T-helper 9 cell (primary cell): ENCODE measurements at places on chromosomes 11 and 22.
A peak's percentile ranks its signal among the peaks of the same experiment; 100 is the strongest.

GRCh38 chr11:69891421-69892236 lies 72.4 kb upstream of the FGF3 start:
- DNase-seq, result no peak

DNA sequence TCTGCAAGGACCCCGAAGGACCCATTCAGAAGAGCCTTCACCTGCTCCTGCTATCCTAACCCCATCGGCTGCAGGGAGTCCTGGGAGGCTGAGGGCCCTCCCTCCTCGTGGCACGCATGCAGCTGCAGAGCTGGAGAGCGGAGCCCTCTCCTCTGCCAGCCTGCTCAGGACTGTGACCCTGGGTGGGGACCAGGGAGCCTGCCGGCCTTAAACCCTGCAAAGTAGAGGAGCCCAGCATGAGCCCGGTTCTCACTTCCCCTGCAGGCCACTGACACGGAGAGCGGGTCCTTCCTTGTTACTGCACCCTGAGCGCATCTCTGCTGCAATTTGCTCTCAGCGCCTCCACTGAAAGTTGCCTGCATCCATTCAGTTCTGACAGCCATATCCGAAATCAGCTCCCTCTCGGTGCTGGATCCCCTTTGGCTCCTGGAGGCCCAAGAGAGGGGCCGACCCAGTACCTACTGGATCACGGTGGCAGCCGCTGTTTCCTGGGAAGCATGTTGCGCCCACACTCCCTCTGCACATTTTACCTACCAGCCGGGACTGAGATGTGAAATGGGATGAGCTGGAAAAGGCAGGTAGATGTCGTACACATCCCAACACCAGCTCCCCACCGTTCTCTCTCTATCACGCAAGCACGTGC lies 312.1 kb downstream of the NTM start:
- no peak for DNase-seq

- DNase-seq, result no peak
Measured at GRCh38 chr22:26550498-26551033, 38.3 kb upstream of the TFIP11 start.

DNA sequence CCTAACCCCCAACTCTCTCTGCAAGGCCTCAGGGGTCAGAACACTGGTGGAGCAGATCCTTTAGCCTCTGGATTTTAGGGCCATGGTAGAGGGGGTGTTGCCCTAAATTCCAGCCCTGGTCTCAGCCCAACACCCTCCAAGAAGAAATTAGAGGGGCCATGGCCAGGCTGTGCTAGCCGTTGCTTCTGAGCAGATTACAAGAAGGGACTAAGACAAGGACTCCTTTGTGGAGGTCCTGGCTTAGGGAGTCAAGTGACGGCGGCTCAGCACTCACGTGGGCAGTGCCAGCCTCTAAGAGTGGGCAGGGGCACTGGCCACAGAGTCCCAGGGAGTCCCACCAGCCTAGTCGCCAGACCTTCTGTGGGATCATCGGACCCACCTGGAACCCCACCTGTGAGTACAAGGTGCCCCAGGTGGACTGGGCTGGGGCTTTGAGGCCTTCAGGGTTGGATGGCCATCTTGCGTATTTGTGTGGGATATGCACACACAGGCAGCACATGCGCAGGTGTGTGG lies at the start of gene BEST1:
TSS of gene BEST1 (plus strand) at position 317 of the 513 bp plus-strand sequence. CDS start 1,456 bp downstream, outside the sequence.
- no peak for DNase-seq

DNA sequence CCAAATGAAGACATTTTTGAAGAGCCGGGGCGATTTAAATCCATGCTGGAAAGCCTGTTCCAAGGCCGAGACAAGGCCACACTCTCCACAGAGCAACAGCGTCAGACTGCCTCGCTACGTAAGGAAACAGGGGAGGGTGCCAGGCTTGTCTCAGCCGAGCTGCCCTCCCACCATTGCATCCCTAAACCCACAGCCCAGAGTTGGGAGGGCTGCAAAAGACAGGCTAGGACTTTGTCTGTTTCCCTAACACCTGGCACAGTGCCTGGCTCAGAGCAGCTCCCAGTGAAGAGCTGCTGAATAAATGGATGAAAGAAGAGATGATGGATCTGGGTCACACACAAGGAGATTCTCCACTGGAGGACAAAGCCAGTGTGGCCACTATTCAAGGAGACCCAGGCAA lies 51.3 kb upstream of the SCUBE2 start:
- DNase-seq, result no peak

- peak; percentile 67 for DNase-seq
Measured at GRCh38 chr11:66363805-66364535, 7.6 kb downstream of the SLC29A2 start.

- DNase-seq, result peak; percentile 28
Measured at GRCh38 chr11:94511932-94512781, at the start of gene C11orf97. C11orf97 (plus strand) TSS chr11:94512461; CDS start chr11:94512529, 68 bp downstream.

- DNase-seq, result no peak
Measured at GRCh38 chr22:36213586-36213985, 12.0 kb upstream of the APOL4 start.

DNA sequence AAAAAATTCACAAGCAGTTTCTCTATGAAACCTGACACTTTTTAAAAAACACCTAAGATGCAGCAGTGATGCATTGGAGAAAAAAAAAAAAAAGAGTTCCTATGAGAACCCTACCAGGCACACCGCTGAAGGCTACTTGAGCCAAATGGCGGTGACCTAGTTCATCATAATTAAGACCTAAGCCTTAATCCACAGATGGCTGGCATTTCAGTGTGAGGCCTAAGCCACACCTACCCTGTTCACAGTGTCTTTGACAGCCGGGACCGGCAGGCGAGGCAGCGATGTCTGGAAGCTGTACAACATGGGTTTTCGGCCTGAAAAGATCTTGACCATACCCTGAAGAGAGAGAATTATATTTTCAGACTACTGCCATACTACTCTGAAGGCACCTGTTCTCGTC lies 38.0 kb downstream of the CPT1A start:
- no peak for DNase-seq

- DNase-seq, result no peak
Measured at GRCh38 chr22:47806894-47807293, 1044.4 kb downstream of the TBC1D22A start.

GRCh38 chr22:41550952-41551491 lies 6.8 kb upstream of the POLR3H start:
- DNase-seq, result no peak

GRCh38 chr11:119641983-119642745 lies 86.8 kb downstream of the NECTIN1 start:
- DNase-seq, result no peak

- DNase-seq, result peak; percentile 57
Measured at GRCh38 chr22:39117585-39118191, 20.6 kb downstream of the APOBEC3H start.

GRCh38 chr22:44091751-44092150 lies 67.6 kb downstream of the PARVB start:
- no peak for DNase-seq

GRCh38 chr11:130814440-130815096 lies 101.7 kb downstream of the SNX19 start:
- DNase-seq, result no peak

DNA sequence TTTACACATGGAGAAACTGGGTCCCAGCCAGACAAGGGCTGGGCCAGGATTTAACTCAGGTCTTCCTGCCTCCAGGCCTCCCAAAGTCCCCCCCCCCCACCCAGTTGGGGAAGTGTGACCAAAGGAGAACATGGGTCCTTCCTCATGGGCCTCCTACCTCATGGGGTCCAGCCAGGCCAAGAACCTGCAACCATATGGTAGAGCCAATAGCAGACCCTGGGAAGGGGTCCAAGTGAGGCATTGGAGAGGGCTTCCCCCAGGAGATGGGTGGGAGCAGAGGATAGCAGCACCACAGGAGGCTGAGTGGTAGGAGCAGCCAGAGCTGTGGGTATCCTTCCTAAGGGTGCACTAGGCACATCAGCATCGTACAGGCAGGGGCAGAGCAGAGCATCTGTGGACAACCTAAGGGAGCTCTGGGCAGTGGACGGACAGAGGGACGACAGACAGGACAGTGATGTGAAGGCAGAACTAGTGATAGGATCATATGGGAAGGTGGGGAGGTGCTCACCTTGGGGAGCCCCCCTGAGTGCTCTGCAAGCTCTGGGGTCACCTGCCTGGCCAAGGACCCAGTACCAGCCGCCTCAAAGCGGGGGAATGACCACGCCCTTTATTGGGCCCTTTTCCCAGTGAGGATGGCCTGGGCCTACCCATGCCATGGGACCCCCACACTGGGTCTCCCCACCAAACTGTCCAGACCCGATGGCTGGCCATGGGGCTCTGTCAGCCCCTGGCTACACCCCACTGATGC lies 4.5 kb downstream of the ARVCF start:
- DNase-seq, result no peak

- DNase-seq, result peak; percentile 55
Measured at GRCh38 chr22:22558972-22559603, at the start of gene PRAME. PRAME (minus strand) TSS chr22:22559265; CDS start chr22:22556832, 2,433 bp downstream.

DNA sequence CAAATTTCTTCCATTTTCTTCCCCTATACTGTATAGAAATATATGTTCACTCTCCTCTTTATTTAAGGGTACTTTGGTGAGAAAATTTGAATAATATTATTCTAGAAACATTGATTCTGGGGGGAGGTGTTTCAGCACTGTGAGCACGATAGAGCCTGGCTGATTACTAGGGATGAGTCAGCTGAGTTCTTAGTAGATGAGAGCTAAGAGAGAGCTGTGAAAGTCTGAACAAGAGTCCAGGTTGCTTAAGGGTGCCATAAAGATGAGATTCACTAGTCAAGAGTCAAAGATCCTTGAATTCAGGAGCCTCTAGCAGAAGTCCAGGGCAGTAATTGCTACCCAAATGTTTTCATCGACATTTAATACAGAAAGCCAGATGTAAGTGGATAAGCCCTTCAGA lies 756.6 kb upstream of the API5 start:
- DNase-seq, result no peak

DNA sequence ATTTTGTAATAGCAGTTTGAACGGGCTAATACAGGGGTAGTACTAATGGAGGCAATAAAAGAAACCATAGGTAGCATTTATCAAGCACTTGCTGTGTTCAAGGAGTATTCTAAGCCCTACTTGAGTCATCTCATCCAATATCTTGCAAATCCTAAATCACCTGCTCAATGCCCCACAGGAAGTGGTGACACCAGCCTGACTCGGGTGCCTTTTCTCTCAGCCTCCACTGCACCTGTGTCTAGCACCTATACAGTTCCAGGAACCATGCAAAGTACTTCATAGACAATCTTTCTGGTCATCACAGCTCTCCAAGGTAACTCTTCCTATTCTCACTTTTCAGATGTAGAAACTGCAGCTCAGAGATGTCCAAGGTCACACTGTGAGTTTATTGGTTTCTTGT lies 98.0 kb downstream of the PRR5L start:
- DNase-seq, result no peak

DNA sequence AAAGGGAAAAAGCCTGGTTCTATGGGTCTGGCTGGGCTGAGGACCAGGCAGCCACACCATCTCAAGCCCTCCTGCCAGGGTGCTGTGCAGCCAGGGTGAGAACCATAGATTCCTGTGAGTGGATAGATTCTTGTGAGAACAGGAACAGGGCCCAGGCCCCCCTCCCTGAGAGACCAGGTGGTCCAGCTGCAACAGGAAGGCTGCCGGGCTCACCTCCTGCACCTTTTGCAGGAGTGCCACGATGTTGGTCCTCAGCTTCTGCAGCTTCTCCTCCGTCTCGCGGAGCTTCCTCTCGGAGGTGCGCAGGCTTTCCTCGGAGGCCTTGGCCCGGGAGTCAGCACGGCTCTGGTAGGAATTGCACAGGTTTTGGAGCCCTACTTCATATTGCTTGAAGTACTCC lies 40.8 kb downstream of the MORC2 start:
- DNase-seq, result no peak

GRCh38 chr11:95892892-95893570 lies 30.9 kb downstream of the MTMR2 start:
- DNase-seq, result no peak

DNA sequence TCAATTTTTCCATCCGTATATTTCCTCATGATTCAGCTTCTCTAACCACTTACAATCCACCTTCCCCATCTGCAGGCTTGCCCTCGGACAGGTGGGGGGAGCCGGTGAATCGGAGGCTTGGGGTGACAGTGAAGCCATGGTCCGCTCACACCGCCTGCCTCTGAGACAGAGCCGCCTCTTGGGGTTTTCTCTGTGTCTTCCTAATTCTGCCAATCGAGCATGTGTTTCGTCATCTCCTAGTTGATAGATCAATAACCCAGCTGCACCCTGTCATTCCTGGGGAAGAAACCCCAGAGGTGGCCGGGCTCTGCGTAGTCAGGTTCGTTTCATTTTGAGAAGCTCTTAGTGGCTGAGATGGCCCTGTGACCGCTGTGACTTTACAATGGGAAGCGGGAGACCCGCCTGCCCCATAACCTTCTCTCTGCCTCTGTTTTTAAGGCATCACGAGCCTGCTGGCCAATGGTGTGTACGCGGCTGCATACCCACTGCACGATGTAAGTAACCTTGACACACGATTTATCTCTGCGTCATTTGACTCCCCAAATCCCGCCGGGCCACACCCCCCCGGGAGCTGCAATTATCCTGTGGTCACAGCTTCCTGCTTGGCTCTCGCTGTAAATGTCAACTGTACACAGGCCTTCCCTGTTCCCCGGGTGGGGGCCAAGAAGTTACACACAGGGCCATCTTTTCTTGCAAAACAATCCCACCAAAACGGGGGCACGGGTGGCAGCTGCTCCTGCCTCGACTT lies 33.3 kb downstream of the ANO1 start:
- no peak for DNase-seq

- no peak for DNase-seq
Measured at GRCh38 chr11:107592813-107593212, 1.9 kb downstream of the ELMOD1 start.

- no peak for DNase-seq
Measured at GRCh38 chr11:33237039-33237597, 20.1 kb upstream of the HIPK3 start.

GRCh38 chr11:75954039-75954438 lies 139.0 kb downstream of the UVRAG start:
- DNase-seq, result no peak

DNA sequence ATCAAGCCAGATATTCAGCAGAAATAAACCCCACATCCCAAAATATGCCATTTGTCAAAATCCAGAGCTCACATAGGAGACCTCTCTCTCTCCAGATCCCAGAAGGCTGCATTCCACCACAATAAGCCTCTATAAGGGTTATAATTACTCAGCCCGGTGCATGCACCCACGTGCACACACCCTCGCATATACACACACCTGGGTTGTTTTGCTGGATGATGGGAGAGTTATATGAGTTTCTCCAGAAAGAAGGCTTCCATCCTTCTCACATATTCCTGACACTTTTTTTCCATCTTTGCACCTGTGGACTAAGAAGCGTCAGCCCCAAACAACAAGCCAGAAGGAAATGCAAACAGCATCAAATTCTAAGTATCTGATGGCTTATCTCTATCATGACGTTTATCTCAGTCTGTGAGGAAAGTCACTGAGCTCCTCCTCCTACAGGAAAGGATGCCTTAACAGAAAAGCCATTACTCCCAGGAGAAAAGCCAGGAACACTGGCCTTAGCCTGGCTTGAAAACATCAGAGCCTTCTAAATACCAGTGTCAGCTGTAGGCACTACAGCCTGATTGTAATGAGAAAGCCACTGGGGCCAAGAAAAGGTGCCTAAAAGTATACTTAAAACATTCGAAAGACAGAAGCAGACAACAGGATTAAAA lies 253.2 kb downstream of the LARGE1 start:
- no peak for DNase-seq
